ENCODE measurements at places on chromosomes 6 and 20.

GRCh38 chr20:54257071-54257816 lies 49.4 kb downstream of the PFDN4 start:
- DNase-seq: peak; percentile 96

DNA sequence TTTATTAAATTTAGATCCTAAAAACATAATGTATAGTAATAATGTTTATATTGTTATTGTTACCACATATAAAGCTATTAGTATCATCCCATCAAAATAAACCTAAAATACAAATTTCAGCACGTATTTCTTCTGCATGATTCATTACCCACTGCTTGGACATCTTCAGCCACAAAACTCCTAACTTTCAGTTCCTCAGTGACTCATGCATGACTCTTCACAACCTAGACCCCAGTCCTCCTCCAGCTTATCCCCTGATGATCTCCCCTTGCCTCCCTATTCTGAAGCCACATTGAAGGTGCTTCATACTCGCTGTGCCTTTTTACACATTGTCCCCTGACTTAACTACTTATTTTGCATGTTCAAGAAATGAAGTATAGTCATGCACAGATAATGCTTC lies 11.2 kb upstream of the GPRC6A start:
- peak; percentile 50 for DNase-seq

- DNase-seq: no peak
Observed at GRCh38 chr6:53044572-53044971, 20.6 kb upstream of the FBXO9 start.

- no peak for DNase-seq
Observed at GRCh38 chr6:128676456-128676855, 156.1 kb upstream of the PTPRK start.

GRCh38 chr20:57695012-57695411 lies 14.8 kb downstream of the PMEPA1 start:
- no peak for DNase-seq

GRCh38 chr6:159062564-159062945 lies 17.8 kb upstream of the TAGAP start:
- DNase-seq: no peak

DNA sequence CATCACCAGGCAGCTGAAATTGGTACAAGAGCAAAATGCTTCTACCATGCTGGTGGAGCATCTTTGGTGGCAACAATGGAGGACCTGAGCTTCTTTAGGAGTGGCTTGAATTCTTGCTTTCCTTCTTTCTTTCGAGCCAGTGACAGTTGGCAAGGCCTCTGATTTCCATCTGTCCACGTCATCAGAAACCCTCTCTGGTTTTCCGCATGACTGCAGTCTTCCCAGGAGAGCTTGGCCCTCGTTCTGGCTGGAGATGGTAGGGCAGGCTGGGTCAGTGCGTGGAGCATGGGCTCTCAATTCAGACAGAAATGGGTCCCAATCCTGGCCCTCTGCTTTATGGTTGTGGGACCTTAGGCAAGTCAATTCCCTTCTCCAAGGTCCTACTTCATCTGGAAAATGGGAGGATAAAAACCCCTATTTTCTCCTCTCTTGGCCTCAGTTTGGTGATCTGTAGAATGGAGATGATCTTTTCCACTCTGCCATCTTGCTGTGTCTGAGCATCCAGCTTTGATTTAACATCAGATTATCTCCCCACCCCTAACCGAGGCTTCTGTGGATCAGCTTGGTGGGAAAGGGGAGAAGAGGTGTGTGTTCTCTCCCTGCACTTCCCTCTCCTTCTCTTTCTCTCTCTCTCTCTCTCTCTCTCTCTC lies 3.6 kb upstream of the BPIFB1 start:
- DNase-seq: no peak

DNA sequence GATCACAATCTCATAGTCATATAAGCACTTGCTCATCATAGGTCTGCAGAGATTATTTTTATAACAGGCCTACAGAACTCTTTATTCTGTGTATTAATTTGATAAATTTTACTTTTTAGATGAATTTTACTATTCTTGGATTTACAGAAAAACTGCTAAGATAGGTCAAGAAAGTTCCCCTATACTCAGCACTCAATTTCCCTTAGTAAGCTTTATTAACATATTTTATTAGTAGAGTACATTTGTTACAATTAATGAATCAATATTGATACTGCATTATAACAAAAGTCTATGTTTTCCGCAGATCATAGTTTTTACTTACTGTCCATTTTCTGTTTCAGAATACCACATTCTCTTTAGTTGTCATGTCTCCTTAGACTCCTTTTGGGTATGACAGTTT lies 148.9 kb downstream of the GRM1 start:
- no peak for DNase-seq

DNA sequence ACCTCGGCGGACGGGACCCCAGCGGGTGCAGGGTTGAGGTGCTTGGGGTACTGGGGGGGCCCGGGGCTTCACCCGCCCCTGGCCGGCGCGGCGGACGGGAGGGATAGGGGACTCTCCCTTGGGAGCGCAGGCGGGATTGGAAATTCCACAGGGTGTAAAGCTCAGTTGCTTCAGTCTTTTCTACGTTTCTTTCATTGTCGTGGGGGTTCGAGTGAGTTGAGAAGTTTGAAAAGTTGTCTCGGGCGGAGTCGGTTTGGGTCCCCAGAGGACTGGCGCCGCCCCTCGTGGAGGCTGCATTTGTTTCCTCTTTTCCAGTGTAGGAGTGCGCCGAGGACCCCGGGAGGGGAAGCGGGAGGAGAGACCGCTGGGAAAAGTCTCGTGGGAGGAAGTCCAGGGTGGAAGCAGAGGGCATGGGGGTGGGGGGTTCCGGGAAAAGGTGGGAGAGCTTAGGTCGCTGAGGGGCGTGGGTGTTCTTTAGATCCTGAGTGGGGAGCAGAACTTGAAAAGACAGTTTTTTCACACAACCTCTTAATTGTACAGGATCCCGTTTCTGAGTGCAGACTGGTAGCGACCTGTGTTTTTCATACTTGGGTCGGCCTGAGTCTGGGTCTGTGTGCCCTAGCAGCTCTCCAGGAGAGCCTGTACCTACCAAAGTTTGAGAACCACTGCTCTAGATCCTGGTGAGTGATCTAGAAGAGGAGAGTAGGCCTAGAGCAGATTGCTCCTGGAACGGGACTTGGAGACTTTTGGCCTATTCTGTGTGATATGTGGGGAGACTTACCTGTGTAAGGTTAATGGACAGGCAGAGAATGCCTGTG lies 495 bp downstream of the FAM83B start:
- no peak for DNase-seq

GRCh38 chr6:168193816-168194721 lies 115.1 kb upstream of the FRMD1 start:
- no peak for DNase-seq

GRCh38 chr6:129321303-129321702 lies 388.7 kb downstream of the ARHGAP18 start:
- DNase-seq: no peak

DNA sequence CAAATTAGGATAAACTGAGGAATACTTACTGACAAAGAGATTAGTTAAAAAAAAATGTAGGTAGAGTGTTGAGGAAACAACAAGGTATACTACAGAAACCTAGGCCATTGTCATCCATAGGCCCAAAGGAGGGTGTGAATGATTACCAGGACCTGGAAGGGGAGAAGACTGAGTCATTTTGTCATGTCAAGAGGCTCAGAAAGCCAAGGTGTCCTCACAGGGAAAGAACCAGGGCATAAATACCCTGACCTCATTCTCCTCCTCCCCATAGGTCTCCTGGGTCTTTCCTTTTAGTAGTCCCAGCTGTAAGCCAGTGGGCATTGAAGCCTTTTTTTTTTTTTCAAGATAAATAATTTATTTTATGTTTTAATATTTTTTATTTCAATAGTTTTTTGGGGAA lies 582.1 kb upstream of the JAG1 start:
- DNase-seq: no peak

DNA sequence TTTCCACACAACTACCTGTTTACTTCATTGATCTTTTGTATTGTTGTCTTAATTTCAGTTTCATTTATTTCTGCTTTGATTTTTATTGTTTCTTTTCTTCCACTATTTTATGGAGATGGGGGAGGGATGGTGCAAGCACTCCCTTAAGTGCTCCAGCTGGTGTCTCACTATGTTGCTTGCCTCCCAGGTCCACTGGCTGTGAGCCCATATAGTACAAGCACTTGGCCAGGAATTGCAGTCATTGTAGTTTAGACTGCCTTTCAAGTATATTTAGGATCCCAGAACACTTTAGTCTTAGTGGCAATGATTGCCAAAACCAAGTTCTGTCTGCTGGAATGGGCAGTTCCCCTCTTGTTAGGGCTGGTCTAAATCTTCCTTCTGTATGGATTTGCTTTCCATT lies 34.9 kb upstream of the MAN1A1 start:
- DNase-seq: no peak

GRCh38 chr6:150600301-150601017 lies 774 bp downstream of the PLEKHG1 start:
- peak; percentile 26 for DNase-seq

GRCh38 chr20:13613917-13614316 lies 24.8 kb downstream of the TASP1 start:
- no peak for DNase-seq

GRCh38 chr6:79079561-79080041 lies 1.5 kb upstream of the PHIP start:
- DNase-seq: peak; percentile 8
